ENCODE measurements at places on chromosomes 6 and 20.

DNA sequence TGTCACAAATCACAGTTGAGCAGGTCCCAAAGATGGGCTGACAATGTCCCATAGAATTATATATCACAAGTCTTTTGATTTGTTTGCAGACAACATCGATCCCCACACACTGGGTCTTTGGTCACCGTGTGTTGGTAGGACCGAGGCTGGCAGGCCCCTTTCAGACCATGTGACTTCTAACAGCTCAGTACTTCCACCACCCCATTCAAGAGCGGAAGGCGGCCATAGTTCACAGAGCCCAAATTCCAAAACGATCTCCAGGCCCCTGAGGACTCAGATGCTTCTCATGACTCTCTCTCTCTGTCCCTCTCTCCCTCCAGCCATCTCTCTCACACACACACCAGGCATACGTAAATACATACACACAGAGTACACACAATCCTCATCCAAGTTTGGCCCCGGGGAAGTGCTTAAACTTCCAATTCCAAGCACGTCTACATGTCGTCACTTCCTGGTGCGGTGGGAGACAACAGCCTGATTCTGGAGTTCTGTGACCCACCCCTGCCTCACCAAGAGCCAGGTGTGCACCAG is 155.9 kb upstream of the INSM1 start:
- DNase-seq, result no peak

DNA sequence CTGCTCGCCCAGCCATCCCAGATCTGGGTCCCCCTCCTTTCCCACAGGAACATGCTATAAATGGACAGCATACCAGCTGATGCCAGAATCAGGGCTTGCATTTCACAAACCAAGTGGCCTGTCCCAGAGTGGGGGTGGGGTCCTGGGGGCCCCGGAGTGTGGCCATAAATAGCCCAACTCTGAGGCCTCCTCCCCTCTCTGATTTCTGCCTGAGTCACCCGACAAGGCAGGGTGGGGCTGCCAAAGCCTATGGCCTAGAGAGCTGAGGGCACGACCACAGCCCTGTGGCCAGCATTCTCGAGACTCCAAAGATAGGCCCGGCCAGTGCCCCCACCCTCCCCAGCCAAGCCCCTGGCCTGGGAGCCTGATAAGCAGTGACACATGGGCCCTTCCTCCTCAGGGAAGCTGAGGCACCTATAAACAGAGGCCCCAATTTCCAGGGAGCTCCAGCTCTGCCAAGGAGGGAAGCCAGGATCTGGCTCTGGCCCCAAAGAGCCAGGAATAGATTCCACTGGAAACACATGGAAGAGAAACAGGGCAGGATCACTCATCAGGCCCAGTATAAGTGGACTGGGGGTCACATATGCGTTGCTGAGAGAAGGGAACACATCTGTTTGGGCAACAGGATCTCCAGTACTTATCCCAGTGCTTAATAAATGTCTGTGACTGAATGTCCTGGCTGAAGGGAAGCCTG is 20.3 kb downstream of the SNTA1 start:
- no peak for DNase-seq

DNA sequence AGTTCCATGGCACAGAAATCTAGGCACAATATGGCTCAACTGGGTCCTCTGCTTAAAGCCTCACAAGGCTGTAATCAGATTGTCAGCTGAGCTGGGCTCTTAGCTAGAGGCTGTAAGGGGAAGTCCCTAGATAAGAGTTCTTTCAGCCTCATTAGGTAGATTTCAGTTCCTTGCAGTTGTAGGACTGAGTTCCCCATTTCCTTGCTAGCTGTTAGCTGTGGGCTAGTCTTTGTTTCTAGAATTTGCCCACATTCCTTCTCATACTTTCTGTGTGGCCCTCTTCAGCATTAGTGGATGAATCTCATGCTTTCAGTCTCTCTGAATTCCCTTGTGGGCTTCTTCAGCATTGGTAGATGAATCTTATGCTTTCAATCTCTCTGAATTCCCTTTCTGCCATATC is 71.0 kb upstream of the MRAP2 start:
- no peak for DNase-seq

GRCh38 chr6:14240411-14241166 is 123.0 kb downstream of the CD83 start:
- no peak for DNase-seq

- no peak for DNase-seq
Measured at GRCh38 chr6:42393339-42393738, 58.4 kb downstream of the TRERF1 start.

- no peak for DNase-seq
Measured at GRCh38 chr6:56145616-56146015, 101.8 kb downstream of the COL21A1 start.

DNA sequence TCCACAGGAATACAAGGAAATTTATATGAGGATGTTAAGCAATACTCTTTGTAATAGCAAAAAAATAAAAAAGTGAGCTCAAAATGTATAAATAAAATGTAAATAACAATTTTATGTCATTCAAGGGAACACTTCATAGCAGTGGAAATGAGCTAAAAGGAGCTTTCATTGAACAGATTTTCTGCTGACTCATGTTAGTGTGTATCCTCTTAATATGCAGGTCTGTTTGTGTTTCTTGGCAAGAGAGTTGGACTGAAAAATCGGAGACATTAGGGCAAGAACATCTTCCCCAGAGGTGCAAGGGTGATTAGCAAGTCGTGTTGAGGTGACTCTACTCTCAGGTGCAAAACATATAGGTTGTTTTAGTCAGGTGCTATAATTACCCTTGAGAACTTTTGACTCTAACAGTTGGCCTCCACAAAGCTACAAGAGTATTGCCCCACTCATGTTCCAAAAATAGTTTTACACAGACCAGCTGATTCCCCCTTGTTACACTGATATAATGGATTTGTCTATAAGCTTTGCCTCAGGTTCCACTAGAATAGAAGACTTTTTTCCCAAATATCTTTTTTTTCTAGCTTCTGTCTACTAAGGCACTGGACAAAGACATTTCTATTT is 702.9 kb downstream of the TENT5A start:
- DNase-seq, result no peak

DNA sequence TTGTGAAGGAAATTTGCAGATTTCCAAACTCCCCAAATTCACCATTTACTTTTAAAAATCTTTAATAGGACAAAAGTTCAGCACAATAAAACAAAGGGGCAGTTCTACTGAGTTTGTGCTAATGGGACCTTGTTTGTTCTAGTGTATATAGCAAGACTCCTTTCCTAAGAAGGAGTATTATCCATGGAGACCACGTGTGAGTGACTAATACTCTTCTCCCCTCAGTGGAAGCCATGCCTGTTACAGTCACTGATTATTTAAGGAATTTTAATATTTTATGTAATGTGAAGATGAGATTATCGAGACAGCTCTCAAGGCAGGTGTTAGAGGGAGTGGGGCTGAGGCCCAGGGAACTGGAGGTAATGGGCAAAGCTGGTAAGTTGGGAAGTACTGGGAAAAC is 16.4 kb upstream of the QKI start:
- no peak for DNase-seq

GRCh38 chr20:49965781-49966305 is 16.9 kb upstream of the SNAI1 start:
- no peak for DNase-seq

- DNase-seq, result no peak
Measured at GRCh38 chr6:45961125-45961524, 54.5 kb downstream of the CLIC5 start.

GRCh38 chr20:36628076-36628475 is 17.9 kb downstream of the SLA2 start:
- DNase-seq, result no peak

DNA sequence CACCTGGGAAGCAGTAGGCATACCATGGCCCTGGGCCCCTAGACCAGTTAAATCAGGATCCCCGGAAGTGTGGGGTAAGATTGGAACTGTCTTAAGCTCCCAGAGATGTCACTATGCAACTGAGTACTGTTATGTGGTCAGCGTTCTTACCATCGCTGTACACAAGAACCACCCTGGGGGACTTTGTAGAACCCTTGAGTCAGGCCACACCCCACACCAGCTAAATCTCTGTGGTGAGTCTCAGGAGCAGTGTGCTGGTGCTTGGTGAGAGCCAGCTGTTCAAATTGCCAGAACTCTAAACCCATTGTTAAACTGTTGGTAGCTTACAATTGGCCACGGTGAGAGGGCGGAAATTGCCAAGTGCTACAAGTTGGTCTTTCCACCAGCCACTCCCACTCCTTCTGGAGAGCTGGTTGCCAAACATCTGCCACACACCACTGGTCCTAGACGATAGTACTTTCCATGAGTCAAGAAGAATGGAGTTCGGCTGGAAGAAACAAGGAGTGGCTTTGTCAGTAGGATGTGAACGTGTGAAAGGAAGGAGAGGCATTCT is 80.5 kb upstream of the SYNDIG1 start:
- no peak for DNase-seq

DNA sequence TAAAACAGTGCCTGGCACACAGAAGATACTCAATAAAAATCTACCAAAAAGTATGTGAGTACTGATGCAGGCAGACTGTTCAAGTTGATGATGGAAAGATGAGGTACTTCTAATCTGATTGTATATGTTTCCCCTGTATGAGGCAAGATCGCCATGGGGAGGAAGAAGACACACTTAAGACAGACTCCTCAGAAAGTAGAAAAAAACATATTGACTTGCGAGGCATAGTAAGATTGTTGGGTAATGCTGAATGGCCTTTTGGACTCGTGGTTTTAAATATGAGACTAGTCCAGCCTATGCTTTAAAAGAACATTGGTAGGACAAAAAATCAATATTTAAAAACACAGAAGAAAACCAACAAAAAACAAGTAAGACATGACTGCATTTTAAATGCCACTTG is 72.6 kb downstream of the SHPRH start:
- DNase-seq, result no peak

DNA sequence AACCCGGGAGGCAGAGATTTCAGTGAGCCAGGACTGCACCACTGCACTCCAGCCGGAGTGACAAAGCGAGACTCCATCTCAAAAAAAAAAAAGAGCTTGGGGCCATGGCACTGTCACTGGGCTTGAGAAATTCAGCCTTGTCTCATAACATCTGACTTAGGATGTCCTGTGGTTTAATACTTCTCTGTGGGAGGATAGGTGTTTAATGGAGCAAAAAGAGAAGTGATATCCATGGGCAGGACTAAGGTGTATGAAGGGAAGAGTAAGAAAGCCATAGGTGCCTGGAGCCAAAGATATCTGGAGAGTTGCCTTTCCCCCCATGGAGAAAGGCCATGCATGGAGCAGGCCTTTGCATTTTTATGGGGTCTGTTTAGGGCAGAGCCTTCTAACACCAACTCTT is 11.2 kb downstream of the BMP6 start:
- no peak for DNase-seq

DNA sequence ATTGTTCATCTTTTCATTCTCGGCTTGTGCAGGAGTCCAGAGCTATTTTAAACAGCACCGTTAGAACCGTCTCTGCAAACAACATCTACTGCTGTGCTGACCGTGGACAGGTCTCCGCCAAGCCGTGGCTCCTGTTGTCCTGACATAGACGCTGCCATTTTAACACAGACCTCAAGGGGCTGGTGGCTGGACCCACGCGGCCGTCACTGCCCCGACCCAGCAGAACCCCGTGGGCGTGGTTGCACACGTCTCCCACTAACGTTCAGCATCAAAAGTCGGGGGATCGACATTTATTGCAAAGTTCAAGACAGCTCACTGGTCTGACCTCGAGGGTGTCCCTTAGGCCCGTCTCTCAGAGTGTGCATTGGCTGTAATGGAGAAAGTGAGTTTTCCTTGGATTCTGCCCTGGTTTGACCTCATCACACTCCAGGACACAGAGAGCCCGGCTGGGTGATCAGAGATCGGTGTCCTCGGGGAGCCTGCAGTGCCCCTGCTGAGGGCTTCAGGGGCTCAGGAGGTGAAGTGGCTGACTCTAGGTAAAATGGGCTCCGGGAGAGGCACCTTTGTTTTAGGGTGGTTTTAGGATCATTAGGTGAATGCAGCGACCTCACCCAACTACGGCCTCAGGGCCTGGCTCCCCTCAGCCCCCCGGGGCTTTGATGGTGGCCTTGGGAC is 363.2 kb downstream of the THBS2 start:
- no peak for DNase-seq

GRCh38 chr20:5842465-5842864 is 92.3 kb downstream of the SHLD1 start:
- DNase-seq, result no peak

GRCh38 chr6:53916804-53917463 is 122.1 kb downstream of the LRRC1 start:
- DNase-seq, result no peak

- DNase-seq, result no peak
Measured at GRCh38 chr6:78251931-78252330, 599.1 kb downstream of the MEI4 start.

DNA sequence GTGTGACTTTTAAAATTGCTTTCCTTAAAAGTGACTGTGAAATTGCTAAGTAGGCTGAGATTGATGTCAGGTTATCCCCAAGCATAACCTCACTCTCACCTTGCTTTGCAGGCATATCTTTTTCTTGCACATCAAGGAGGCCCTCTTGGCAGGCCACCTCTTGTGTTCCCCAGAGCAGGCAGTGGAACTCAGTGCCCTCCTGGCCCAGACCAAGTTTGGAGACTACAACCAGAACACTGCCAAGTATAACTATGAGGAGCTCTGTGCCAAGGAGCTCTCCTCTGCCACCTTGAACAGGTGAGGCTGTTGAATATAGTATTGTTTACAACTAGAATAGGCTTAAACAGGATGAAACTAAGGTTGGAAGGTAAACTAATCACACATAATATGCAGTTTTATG is 12.6 kb downstream of the MYLIP start:
- no peak for DNase-seq

DNA sequence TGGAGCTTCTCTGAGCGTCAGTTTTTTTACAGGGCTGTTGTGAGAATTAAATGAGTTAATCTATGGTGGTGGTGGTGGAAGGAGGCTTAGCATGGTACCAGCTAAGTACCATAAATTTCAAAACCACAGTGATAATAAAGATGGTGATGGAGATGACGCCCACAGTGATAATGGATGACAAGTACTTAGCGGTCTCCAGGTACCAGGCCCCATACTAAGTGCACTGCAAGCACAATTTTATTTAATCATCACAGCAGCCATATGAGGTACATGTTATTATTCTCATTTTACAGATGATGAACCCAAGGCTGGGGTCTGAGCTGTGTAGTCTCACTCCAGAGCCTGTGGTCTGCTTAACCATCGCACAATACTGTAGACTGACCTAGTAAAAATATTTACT is 75.1 kb downstream of the PAX1 start:
- no peak for DNase-seq

- DNase-seq, result no peak
Measured at GRCh38 chr6:142725024-142725770, 219.8 kb downstream of the HIVEP2 start.

All from cerebellar nuclear complex (tissue), 1 donor.